SW 1271 (cell line): ENCODE measurements at places on chromosomes 13 and 19.

- no peak for DNase-seq
Observed at GRCh38 chr19:16371540-16371986, 46.9 kb downstream of the KLF2 start.

DNA sequence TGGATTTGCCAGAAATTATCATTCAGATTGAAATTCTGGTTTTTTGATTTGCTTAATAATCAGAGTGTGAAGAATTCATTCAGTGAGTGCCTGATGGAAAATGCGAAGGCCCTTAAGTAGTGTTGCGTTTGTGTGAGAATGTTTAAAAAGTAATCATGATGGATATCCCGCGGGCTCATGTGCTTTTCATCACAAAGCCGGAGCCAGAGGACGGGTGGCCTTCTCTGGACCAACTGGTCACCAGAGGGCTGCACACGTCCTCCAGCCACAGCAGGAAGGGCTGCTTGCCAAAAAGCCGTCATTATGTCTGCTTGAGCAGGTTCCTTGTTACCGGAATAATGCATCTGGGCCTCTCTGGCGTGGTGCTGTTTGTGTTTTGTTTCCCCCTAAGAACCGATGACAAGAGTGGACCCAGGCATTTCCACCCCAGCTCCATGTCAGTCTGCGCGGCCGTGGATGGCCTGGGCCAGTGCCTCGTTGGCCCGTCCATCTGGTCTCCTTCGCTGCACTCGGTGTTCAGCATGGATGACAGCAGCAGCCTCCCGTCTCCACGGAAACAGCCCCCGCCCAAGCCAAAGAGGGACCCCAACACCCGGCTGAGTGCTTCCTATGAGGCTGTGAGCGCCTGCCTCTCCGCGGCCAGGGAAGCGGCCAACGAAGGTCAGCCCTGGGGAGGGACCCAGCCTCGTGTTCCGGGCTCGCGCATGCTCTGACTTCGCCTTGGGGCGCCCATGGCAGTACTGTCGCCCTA, 497.7 kb downstream of the MYO16 start:
- DNase-seq, result no peak

GRCh38 chr13:46039411-46040182, 12.9 kb downstream of the ZC3H13 start:
- no peak for DNase-seq

- no peak for DNase-seq
Observed at GRCh38 chr13:50513300-50513877, 330.1 kb downstream of the DLEU7 start.

DNA sequence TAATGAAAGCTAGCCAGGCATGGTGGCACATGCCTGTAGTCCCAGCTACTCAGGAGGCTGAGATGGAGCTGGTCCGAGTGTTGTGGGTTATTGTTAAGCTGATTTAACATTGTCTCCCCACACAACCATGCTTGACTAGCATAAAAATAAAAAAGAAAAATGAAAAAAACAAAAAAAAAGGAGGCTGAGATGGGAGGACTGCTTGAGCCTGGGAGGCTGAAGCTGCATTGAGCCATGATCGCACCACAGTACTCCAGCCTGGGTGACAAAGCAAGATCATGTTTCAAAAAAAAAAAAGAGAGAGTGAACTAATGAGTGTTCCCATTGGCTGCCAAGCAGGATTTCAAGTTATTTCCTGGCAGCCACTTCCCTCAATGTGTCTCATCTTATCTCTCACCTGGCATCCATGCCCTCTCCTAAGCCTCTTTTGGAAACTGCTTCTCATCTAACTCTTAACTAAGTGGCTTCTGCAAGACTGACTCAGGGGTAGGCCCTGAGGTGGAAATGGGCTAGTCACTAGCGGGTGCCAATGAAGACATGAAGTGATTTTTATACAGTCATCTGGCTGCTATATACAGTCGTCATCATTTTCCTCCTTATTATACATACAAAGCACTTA, 4.9 kb downstream of the THAP8 start:
- no peak for DNase-seq
